ENCODE measurements at places on chromosomes 2 and 18.

GRCh38 chr2:9631878-9632700, 1.3 kb upstream of the YWHAQ start:
- no peaks in the 10 kb centered on the region for H3K27me3 ChIP-seq
- DNase-seq = no peak
- peaks cover 32% of the 10 kb centered on the region for H3K36me3 ChIP-seq
- peak overlapping the region; percentile 24 for H3K4me3 ChIP-seq

GRCh38 chr2:136990316-136990715, 225.0 kb downstream of the THSD7B start:
- DNase-seq = no peak
- H3K4me3 ChIP-seq = no peak overlapping the region
- H3K36me3 ChIP-seq = no peaks in the 10 kb centered on the region

GRCh38 chr2:222909286-222909685, 48.5 kb downstream of the ACSL3 start:
- peaks cover 66% of the 10 kb centered on the region for H3K36me3 ChIP-seq
- H3K4me3 ChIP-seq = no peak overlapping the region
- H3K27me3 ChIP-seq = no peaks in the 10 kb centered on the region

- no peak for DNase-seq
- no peak overlapping the region for H3K4me3 ChIP-seq
- no peaks in the 10 kb centered on the region for H3K4me1 ChIP-seq
- H3K36me3 ChIP-seq = no peaks in the 10 kb centered on the region
Observed at GRCh38 chr18:56448751-56449150, 189.6 kb downstream of the TXNL1 start.

DNA sequence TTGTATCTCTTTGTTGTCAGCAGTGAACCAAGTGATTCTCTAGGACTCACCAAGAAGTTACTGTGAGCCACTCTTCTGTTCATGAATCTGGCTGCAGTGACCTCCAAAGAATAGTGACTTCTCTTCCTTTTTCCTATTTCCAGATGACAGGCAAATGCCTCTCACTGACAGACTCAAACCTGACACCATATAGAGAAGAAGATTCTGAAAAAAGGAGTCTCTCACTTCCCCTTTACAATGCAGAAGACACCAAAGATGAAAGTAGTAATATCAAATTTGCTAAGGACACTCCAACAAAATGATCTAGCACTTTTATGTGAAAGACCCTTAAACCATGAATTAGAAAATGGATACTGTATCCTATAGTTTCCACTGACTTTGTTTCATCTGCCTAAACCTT, 44.4 kb upstream of the SETBP1 start:
- no peak overlapping the region for H3K27ac ChIP-seq
- H3K36me3 ChIP-seq = no peaks in the 10 kb centered on the region
- no peak overlapping the region for H3K4me3 ChIP-seq
- peaks cover 31% of the 10 kb centered on the region for H3K27me3 ChIP-seq
- peaks cover 11% of the 10 kb centered on the region for H3K4me1 ChIP-seq

- no peak overlapping the region for H3K27ac ChIP-seq
- H3K27me3 ChIP-seq = no peaks in the 10 kb centered on the region
- H3K4me3 ChIP-seq = no peak overlapping the region
- DNase-seq = no peak
- H3K36me3 ChIP-seq = no peaks in the 10 kb centered on the region
Observed at GRCh38 chr2:120820263-120820952, 84.7 kb downstream of the GLI2 start.
